Activated CD4-positive, alpha-beta T cell treated with anti-CD3 and anti-CD28 coated beads, Interleukin-2, amount 10 ng/mL, durations not matched to agents 24 days and 14 days (primary cell): ENCODE measurements at places on chromosomes 5 and 9. TPM values are rescaled to one million over a fixed set of nuclear protein-coding genes. Genes with fewer than 3 reads are reported as not detected.

DNA sequence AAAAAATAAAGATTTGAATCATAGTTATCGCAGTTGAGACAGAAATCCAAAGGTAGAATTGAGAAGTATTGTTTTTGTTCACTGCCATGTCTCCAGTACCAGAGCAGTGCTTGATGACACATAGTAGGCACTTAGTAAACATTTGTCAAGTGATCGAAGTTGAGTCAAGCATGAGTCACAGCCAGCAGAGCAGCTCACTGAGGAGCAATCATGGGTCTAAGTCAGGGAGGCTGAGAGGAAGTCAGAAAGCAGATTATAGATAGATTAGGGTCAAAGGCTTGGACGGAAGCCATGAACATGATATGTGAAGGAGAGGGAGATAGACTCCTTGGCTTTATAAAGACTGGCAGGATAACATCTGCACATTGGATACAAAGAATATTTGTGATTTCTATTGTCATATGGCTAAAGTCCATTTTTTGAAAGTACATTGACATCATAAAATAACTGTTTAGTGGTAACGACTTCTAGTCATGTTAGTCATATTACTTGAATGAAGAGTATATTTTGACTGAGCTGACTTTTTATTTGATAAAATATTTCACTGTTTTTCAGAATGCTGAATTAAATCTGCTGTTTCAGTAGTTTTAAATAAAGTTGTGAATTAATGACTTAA lies 168.5 kb downstream of the RAB3C start:
- H3K4me1 ChIP-seq: no peaks in the 10 kb centered on the region
- no peak overlapping the region for H3K27ac ChIP-seq
- no peak for DNase-seq
- H3K4me3 ChIP-seq: no peak overlapping the region
- peaks cover 17% of the 10 kb centered on the region for H3K27me3 ChIP-seq

GRCh38 chr5:174140452-174141020 lies 95.0 kb downstream of the NSG2 start:
- H3K4me1 ChIP-seq: no peaks in the 10 kb centered on the region
- no peaks in the 10 kb centered on the region for H3K36me3 ChIP-seq
- DNase-seq: no peak
- no peaks in the 10 kb centered on the region for H3K27me3 ChIP-seq
- H3K27ac ChIP-seq: no peak overlapping the region
- no peak overlapping the region for H3K4me3 ChIP-seq

DNA sequence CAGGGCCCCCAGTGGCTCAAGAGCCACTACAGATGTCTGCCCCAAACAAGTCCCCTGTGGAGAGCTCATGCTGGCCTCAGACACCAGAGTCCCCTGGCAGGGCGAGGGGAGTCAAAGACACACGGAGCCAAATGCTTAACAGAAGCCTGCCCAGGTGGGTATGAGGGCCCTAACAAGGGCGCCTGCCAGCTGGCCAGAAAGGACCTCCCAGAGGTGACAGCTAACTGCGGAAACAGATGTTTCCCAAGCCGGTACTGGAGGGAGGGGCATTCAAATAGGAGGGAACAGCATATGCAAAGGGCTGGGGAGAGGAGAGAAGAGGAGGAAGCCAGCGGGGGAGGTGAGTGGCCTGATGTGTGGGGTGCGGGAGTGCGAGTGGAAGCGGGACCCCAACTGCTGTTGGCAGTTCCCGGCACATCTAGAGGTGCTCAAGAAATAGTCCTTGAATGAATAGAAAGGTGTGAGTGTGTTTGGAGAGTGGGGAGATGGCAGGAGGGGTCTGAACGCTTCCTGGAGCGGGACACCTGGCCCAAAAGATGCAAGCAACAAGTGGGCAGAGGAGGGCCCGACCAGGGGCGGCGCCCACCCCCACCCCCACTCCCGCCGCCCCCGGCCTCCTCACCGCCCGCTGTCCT lies 824 bp downstream of the MXD3 start:
- H3K4me1 ChIP-seq: peaks cover 33% of the 10 kb centered on the region
- peak overlapping the region; percentile 80 for H3K27ac ChIP-seq
- DNase-seq: peak; percentile 84
- H3K4me3 ChIP-seq: peak overlapping the region; percentile 85
- H3K27me3 ChIP-seq: no peaks in the 10 kb centered on the region

Gene TRIM36
- 0.12 TPM in 1 of 2 replicates, not detected in the other for total RNA-seq

DNA sequence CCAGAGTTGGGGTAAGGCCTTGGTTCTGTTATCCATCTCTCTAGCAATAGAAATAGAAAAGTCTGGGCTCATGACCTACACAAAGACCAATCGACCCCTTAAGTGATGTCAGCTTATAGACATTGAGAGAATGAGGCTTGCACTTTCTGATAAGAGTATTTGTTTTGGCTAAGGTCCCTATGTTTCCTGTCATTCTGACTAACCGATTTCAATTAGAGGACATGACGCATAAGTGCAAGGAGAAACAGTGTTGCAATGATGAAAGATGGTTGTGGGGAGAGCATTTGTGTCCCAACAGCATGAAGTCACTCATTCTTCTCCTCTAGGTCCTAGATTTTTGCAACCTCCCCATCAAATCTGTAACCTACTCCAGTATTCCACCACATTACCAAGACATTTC lies 255.1 kb downstream of the MAT2B start:
- H3K27ac ChIP-seq: no peak overlapping the region
- H3K36me3 ChIP-seq: no peaks in the 10 kb centered on the region
- H3K27me3 ChIP-seq: no peaks in the 10 kb centered on the region
- DNase-seq: no peak
- no peaks in the 10 kb centered on the region for H3K4me1 ChIP-seq
- H3K4me3 ChIP-seq: no peak overlapping the region

Gene EPB41L4A
- total RNA-seq: not detected in 2 replicates

Gene RAPGEF1
- 150 and 153 TPM in 2 replicates for total RNA-seq

Gene ARHGEF39
- total RNA-seq: 9.9 and 10.8 TPM in 2 replicates

DNA sequence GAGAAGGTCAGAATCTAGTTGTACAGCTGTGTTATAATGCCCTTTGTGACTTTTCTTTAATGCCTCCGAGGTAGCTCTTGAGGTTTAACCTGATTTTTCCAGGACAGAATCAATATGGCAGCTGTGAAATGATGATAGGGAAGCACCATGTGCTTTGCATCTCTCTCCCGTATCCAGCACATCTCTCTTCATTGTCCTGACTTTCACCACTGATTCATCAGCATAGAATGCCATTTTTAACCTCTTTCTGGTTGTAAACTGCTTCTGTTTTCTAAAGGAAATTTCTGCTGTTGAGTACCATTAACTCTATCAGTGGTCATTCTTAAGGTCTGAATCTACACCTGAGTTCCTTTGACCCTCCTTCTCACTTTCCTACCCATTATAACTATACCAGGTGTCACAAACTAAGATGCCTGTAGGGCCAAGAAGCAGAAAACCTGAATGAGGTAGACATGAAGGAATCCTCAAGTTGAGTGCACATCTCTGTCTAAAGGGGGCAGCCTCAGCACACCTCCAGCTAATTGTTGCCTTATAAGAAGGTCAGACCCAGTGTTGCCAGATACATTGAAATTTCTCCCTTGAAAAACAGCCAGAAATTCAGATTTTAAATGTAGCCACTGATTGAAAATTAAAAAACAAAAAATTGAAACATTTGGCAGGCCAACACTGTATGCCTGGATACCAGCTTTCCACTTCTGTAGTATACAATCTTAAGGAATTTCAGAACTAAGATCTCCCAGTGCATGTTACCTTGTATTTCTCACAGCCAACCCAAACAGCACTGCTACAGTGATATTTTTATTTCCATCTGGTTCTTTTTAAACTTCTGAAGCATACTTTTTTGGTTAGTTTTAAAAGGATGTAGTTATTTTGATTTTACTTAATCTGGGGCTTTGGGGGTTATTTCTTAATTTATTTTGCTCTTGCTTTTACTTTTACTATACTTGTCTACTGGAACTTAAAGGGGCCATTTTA lies 35.8 kb upstream of the TLX3 start:
- DNase-seq: no peak
- H3K36me3 ChIP-seq: no peaks in the 10 kb centered on the region
- no peak overlapping the region for H3K27ac ChIP-seq
- peaks cover 17% of the 10 kb centered on the region for H3K27me3 ChIP-seq
- H3K4me3 ChIP-seq: no peak overlapping the region
